ENCODE measurements at places on chromosomes 3 and 15.

DNA sequence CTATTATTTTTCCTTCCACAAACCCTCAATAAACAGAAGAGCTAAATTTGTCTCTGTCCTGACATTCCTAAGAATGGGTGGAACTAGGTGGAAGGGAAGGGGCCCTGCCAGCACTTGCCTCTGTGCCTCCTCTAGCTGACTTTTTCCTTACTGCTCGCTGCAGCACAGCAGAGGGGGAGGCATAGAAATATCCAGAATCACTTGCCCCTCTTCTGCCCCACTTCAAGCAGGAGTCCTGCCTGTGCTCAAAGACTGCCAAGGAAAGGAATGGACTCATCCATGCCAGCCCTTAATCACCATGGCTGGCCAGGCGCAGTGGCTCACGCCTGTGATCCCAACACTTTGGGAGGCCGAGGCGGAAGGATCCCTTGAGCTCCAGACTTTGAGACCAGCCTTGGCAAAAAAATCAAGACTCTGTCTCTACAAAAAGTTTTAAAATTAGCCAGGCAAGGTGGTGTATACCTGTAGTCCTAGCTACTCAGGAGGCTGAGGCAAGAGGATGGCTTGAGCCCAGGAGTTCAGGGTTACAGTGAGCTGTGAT lies 51.8 kb downstream of the ADCY5 start:
- no peak for DNase-seq

DNA sequence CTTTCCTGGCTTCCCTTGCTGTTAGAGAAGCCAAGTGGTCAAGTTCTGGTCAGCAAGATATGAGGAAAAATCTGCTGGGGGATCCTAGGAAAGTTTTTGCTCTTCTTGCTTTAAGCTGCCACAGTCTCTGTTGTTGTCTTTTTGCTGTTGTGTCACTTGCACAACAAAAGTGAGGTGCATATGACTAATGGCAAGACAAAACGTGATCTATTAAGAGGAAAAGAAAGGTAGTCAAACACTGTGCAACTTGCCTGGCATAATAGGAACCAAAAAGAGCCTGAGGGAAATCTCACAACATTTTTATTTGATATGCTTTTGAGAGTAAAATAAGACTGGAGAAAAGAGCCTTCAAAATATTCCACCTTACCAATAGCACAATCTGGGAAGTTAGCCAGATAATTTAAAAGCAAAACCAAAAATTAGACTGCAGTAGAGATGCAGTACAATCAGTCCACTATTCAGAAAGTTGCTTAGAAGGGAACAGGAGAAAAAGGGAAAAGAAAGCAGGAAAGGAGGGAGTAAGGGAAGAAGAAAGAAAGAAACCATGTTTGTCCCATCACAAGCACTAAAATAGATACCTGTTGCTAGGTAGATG lies 110.0 kb upstream of the SLC4A7 start:
- DNase-seq: no peak

DNA sequence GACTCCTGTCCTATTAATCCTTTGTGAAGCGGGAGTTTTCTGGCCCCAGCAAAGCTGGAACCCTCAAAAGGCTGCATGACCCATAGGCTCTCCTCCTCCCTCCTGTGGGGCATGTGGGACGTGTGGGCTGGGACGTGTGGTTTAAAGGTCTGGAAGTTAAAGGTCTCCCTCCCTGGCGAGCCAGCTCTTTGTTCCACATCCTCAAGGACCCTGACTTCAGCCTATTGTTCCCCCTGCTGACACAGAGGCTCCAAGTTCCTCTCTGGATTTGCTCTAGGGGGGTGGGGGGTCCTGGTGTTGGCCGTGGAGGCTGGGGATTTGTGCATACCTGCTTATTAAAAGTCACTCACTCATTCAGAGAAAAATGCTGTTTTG lies 44.2 kb downstream of the SMAD6 start:
- DNase-seq: no peak

DNA sequence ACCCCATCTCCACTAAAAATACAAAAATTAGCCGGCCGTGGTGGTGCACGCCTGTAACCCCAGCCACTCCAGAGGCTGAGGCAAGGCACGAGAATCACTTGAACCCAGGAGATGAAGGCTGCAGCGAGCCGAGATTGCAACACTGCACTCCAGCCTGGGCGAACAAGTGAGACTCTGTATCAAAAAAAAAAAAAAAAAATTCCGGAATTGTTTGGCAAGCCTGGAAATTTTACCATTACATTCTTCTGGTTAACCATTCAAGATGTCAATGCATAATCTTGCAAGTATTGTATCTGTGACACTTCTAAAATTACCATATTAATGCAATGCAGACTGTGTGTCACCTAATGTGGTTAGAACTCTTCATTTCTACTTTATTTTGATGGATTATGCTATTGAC lies 67.0 kb downstream of the CSNK1G1 start:
- no peak for DNase-seq

DNA sequence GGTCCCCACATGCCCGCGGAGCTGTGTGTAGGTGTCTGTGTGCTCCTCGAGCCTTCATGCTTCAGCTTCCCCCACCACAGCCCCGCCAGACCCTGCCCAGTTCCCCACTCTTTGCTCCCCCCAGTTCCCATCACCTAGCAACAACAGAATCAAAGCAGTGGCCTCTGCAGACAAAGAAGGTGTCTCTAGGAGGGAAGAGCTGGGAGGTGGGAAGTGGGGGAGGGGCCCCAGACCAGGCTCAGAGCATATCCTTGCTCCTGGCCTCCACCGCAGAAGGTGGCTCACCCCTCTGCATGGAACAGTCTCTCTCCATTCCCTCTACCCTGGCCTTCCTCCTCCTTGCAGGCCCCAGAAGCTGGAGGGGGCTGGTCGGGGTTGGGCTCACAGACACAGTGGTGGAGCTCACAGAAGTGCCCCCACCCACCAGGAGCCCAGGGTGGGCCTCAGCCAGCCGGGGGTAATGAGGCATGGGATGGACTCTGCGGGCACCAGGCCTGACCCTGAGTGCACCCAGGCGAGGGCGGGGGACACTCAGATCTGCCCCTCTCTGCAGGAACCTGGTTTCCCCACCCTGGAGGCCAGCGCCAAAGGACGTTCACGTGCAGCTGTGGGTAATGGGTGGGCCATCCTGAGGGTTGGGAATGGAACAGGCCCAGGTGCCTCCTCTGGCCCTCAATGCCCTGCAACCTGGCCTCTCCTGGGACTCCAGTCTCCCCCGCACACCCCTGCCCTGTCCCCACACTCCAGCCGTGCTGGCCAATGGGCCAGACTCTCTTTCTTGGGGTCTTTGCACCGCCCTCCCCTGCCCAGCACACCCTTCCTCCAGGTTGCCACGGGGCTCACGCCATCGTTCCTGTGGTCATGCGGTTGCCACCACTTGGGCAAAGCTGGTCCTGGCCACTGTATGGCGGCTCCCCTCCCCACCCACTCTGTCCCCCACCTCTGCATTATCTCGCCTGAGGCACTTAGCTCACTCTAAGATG lies 53.4 kb downstream of the TPRA1 start:
- no peak for DNase-seq

DNA sequence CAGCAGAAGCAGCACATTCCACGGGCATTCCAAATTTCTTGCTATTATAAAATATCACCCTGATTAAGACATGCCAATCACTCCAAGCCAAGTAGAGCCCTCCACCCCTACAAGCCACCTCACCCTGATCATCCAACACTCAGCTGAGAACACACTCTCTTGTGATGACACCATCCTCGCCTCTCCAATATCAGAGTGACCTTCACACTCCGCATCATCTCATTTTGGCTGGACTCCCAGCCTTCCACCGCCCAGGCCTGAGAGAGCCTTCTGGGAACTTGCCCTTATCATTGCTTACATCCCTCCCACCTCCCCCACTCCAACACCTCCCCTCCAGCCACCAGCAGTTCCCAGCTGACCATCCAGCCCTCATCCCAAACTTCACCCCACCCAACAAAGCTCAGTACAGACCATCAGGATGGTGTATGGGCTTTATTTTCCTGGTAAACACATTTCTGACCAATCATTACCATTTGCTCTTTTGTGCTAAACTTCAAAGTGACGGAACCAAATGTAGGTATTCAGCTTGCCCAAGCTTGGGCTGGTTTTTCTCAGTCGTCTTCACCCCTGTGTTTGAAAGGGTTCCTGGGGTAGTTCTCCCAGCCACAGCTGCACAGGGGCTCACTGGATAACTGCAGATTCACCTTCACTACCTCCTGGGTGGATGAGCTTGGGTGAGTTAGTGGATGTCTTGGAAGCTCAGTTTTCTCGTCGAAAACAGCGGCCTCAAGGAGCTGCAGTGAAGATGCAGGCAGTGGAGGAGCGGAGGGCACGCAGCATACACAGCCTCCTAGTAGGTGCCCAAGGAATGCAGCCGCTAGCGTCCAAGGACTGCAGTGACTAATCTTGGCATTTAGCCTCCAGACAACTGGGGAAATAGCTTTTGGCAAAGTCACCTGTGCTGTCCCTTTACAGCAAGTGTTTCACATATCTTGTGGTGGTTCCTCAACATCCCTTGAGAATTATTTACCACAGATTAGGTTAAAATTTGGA lies 115.1 kb downstream of the LIPC start:
- no peak for DNase-seq

- DNase-seq: no peak
Measured at GRCh38 chr3:195151866-195152541, 119.0 kb downstream of the XXYLT1 start.

- no peak for DNase-seq
Measured at GRCh38 chr15:58284293-58284692, 146.1 kb downstream of the AQP9 start.

- DNase-seq: no peak
Measured at GRCh38 chr15:93180656-93181055, 91.6 kb upstream of the RGMA start.

- no peak for DNase-seq
Measured at GRCh38 chr15:57671636-57672035, 34.9 kb upstream of the POLR2M start.

GRCh38 chr15:31293655-31294054 lies 33.0 kb upstream of the KLF13 start:
- no peak for DNase-seq

GRCh38 chr15:62844564-62845240 lies 197.8 kb upstream of the TPM1 start:
- DNase-seq: no peak

DNA sequence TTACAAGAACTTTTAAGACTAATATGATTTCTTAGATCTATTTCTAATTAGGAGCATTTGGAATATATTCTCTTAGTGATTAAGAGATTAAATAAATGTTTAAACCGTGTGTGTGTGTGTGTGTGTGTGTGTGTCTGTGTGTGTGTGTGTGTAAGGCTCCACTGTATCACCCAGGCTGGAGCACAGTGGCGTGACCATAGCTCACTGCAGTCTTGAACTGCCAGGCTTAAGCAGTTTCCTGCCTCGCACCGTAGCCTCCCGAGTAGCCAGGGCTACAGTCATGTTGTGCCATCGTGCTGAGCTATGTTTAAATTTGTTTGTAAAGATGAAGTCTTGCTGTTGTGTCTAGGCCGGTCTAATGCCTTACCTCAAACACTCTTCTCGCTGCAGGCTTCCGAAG lies 109.4 kb downstream of the KLHL25 start:
- DNase-seq: no peak

DNA sequence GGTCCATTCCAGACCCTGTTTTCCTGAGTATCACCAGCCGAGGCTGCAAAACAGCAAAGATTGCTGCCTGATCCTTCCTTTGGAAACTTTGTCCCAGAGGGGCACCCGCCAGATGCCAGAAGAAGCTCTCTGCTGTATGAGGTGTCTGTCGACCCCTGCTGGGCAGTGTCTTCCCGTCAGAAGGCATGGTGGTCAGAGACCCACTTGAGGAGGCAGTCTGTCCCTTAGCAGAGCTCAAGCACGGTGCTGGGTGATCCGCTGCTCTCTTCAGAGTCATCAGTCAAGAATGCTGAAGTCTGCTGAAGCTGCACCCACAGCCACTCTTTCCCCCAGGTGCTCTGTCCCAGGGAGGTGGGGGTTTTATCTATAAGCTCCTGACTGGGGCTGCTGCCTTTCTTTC lies 1121.2 kb downstream of the NSUN3 start:
- no peak for DNase-seq

DNA sequence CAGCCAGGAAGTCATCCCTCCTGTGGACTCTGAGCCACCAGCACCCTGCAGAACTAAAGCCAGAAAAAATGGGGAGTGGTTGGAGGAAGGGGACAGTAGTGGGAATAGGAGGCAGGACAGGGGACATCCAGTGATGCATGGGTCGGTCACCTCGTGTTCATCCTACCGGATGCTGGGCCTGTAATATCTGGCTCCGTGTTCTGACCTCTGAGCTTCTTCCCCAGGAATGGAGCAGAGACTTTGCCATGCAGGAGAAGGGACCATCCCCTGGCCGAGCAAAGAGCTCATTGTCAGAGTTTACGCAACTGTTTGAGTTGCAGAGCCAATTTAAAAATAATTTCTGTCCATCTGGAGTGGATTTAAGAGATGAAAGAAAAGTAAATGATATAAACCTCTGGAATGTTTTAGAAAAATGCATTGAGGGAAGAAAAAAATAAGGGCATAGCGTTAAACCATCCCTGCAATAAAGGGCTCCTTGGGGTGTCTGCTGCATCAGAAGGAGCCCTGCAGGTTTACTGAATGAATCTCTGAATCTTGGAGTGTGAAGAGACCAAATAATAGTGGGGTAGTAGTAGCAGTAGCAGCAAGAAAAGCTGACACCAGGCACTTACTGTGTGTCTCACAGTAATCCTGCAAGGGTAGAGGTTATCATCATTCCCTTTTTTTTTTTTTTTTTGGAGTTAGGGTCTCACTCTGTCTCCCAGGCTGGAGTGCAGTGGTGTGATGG lies 70.9 kb downstream of the AAGAB start:
- no peak for DNase-seq

DNA sequence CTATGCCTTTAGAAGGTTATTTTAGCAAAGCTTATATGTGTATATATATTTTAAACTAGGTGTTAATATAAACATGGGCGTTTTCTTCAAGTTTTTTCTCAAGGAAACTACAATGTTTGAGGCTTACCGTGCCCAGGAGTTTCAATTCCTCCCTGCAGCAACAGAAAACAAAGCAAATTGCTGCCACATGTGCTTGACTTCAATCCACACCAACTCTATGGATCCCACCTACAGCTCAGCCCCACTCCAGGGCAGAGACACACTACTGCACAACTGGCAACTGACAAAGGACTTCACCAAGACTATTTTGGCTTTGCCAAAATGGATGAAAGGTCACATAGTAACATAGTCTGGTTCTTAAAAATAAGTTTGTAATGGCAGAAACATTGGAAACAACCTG lies 346.6 kb downstream of the ERC2 start:
- DNase-seq: no peak
